ENCODE measurements at places on chromosomes 3 and 15.
A peak's percentile ranks its signal among the peaks of the same experiment; 100 is the strongest.

DNA sequence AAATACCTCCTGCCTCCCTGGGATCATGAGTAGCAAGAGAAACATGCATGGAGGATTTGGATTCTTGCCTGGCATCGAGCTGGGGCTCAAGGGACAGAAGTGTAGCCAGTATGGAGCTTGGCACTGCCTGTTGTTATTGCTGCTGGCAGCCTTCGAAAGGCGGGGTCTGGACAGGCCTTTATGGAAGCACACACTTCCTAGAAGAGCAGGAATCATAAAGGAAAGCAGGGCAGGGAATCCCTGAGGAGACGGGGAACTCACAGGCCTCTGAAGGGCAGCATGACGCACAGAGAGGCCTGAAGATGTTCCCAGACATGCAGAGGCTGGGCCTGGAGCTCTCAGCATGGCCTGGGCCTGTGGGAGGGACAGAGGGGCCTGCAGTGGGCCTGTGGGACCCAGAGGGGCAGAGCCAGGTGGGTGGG is 18.6 kb upstream of the SLC41A3 start:
- DNase-seq: peak; percentile 64

DNA sequence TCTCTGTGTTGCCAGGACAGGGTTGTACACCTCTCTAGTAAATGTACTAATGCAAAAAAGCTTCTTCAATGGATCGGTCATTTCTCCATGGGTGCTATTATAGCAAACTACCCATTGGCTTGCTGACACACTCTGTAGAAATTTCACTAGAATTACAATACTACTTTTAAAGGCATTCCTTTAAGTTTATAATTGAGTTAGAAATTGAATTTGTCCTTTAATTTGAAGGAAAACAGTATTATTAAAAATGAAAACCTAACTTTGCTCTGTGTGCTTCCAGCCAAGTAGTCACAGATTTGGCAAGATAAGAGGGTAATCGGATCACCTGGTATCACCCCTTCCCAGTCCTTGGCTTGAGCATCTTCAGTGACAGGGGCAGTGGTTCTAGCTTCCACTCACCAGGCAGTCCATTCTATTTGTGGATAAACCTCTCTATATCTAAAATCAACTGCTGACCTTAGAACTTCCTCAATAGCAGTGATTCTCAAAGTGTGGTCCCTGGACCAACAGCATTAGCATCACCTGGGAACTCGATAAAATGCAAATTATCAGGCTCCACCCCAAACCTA is 93.2 kb downstream of the GHSR start:
- no peak for DNase-seq

- no peak for DNase-seq
Observed at GRCh38 chr3:124923833-124924232, 10.7 kb downstream of the MUC13 start.

GRCh38 chr3:159305017-159305416 is 503.2 kb downstream of the MFSD1 start:
- DNase-seq: no peak

- no peak for DNase-seq
Observed at GRCh38 chr3:119357190-119357589, 63.0 kb downstream of the ARHGAP31 start.

DNA sequence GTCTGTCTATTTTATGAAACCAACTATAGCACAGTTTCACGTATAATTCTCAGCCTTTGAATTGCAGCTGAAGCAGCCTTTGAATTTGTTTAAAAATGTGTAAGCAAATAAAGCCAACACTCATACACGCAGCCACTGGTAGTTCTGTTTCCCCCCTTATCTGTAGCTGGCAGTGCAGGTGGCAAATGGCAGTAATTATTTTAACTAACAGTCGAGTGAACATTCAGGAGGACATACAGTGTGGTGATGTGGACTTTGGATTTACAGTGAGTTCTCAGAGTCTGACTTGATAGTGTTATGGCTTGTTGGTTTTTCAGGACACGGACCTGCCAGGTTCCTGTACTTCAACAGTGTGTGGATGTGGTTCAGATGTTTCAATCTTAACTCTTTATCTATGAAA is 64.0 kb upstream of the SKOR1 start:
- no peak for DNase-seq

- DNase-seq: peak; percentile 81
Observed at GRCh38 chr3:48425281-48425812, 4.5 kb downstream of the PLXNB1 start.

- no peak for DNase-seq
Observed at GRCh38 chr3:4977853-4978203, 1.4 kb upstream of the BHLHE40 start.

GRCh38 chr3:125331243-125331642 is 43.9 kb downstream of the ZNF148 start:
- DNase-seq: no peak

DNA sequence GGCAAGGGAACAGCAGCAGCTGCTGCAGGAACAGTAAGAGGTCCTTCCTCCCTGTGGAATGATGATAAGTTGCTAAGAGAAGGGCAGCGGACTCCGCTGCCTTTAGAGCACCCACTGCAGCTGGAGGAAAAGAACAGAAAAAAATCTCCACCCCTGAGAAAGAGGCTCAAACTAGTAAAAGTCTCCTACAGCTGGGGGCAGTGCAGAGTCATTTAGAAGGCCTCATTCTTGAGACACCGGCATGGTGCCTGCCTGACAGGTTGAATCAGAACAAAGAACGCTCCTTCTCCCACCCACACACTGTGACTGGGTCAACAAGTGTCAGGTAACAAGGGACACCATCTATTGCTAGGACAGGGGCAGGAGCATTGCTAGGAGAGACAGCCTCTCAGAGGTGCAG is 188.4 kb downstream of the ABHD5 start:
- no peak for DNase-seq

GRCh38 chr3:65268426-65268825 is 580.6 kb upstream of the ADAMTS9 start:
- DNase-seq: no peak

DNA sequence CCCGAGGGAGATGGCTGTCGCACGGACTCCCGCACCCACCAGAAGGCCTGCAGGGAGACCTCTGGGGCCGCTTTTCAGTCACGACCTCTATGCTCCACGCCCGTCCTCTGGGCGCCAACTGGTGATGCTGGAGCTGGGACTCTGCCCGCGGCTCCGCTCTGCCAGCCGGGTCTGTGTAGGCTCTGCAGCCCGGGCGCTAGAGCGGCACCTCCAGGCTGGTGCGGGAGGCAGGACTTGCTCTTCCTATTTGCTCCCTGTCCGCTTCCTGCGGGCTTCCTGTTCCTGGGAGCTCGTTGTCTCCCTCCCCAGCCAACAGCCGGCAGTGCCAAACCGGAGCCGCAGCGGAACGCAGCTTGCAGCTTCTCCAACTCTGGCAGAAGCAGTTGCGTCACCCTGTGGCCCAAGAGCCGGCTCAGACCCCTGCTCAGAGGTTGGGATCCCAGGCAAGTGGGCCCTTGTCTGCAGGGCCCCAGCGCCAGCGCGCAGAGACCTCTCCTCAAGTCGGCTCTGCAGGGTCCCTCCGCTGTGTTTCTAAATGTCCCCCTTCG is 285.9 kb downstream of the XXYLT1 start:
- peak; percentile 95 for DNase-seq

DNA sequence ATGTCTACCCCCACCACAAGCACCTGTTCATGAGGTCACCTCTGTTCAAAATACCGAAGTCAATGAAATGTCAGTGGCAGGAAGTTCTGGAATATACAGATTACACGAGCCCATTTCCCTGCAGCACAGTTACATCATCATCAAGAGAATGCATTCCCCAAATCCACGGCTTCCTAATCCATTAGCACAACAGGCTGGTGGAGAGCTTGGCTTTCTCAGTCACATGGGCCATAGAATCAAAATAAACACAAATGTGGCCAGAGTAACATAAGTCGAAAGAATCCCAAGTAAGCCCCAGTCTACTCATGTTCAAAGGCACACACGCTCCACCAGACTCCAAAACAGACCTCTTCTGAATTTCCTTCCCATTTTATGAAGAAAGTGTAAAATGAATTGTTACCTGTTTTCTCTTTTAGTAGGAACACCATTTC is 419.3 kb downstream of the MAGI1 start:
- no peak for DNase-seq

- no peak for DNase-seq
Observed at GRCh38 chr3:171649267-171649666, 161.0 kb downstream of the PLD1 start.

GRCh38 chr15:34217587-34218225 is 7.1 kb upstream of the EMC4 start:
- no peak for DNase-seq

- DNase-seq: no peak
Observed at GRCh38 chr3:61343543-61343942, 92.3 kb upstream of the FHIT start.

DNA sequence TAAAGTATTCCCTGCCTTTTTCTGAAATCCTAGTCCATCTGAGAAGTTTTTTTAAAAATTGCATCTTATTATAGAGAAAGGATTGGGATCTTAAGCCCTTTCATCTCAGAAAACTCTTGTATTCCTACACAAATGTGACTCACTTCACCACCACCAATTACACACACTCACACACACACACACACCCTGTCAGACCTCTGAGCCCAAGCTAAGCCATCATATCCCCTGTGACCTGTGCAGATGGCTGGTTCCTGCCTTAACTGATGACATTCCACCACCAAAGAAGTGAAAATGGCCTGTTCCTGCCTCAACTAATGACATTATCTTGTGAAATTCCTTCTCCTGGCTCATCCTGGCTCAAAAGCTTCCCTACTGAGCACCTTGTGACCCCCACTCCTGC is 1181.9 kb downstream of the ROBO2 start:
- DNase-seq: no peak

GRCh38 chr3:29690686-29691353 is 409.9 kb downstream of the RBMS3 start:
- no peak for DNase-seq
